Kidney (tissue), 22 donors: ENCODE measurements at places on chromosomes 4 and X. TPM values are rescaled to one million over a fixed set of nuclear protein-coding genes. Genes with fewer than 3 reads are reported as not detected.

DNA sequence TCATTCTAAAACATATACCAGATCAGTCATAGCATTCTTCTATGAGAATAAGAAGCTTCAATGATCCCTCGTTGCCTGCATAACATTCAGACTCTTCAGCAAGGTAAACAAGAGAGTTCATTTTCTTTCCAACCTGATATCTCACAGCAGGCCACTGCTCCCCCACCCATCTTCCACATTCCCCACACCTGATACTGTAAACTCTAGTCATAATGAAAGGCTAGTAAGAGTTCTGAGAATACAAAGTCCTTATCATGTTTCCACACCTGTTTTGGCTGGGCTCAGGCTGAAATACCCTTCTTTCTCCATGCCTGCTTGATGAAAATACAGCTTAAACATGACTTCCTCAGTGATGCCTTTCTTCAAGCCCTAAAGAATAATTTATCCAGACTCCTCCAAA lies 2.3 kb upstream of the AASDH start:
- H3K27me3 ChIP-seq = no peaks in the 10 kb centered on the region
- H3K27ac ChIP-seq = no peak overlapping the region
- no peak for DNase-seq
- no peaks in the 10 kb centered on the region for H3K4me1 ChIP-seq
- no peaks in the 10 kb centered on the region for H3K36me3 ChIP-seq

GRCh38 chr4:148229798-148230197 lies 212.4 kb downstream of the NR3C2 start:
- H3K4me3 ChIP-seq = no peak overlapping the region
- H3K4me1 ChIP-seq = no peaks in the 10 kb centered on the region
- no peaks in the 10 kb centered on the region for H3K36me3 ChIP-seq
- no peaks in the 10 kb centered on the region for H3K27me3 ChIP-seq

- peak; percentile 59 for DNase-seq
- peak overlapping the region; percentile 88 for H3K27ac ChIP-seq
- H3K4me3 ChIP-seq = peak overlapping the region; percentile 84
- H3K4me1 ChIP-seq = peaks cover 6% of the 10 kb centered on the region
- peaks cover 10% of the 10 kb centered on the region for H3K36me3 ChIP-seq
- no peaks in the 10 kb centered on the region for H3K27me3 ChIP-seq
These were observed 2.4 kb downstream of the SPRY1 start for GRCh38 chr4:123398853-123399626.

GRCh38 chr4:124276461-124276860 lies 436.1 kb downstream of the ANKRD50 start:
- H3K4me3 ChIP-seq = no peak overlapping the region
- H3K27ac ChIP-seq = no peak overlapping the region
- no peak for DNase-seq
- no peaks in the 10 kb centered on the region for H3K36me3 ChIP-seq
- H3K4me1 ChIP-seq = no peaks in the 10 kb centered on the region

- H3K27ac ChIP-seq = no peak overlapping the region
- DNase-seq = no peak
- no peaks in the 10 kb centered on the region for H3K27me3 ChIP-seq
- H3K4me3 ChIP-seq = no peak overlapping the region
- H3K36me3 ChIP-seq = no peaks in the 10 kb centered on the region
- no peaks in the 10 kb centered on the region for H3K4me1 ChIP-seq
These were observed 8.5 kb downstream of the MXD4 start for GRCh38 chr4:2253160-2254084.

SH3TC1 gene
- 127 TPM for total RNA-seq

GRCh38 chrX:138791551-138791950 lies 80.0 kb upstream of the FGF13 start:
- H3K36me3 ChIP-seq = no peaks in the 10 kb centered on the region
- H3K27me3 ChIP-seq = no peaks in the 10 kb centered on the region
- no peaks in the 10 kb centered on the region for H3K4me1 ChIP-seq
- no peak overlapping the region for H3K27ac ChIP-seq
- no peak overlapping the region for H3K4me3 ChIP-seq

DNA sequence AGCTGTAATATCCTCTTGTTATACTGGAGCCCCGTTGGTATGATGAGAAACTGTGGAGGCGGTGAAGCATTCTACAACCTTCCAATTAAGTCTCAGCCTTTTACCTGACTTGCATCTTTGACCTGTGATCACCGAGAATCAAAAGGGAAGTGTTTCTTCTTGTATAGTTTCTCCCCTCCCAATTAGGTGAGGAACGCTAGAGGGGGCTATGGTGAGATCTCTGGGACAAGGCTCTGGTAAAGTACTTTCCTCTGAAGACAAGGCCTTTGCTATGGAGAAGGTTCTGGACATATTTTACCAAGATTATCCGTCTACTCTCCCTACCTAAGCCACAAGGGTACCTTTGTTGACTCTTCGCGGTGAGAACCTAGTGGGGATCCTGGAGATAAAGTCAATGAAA lies 111.3 kb downstream of the CBLL2 start:
- no peak overlapping the region for H3K4me3 ChIP-seq
- no peak for DNase-seq
- no peaks in the 10 kb centered on the region for H3K4me1 ChIP-seq
- no peaks in the 10 kb centered on the region for H3K36me3 ChIP-seq
- no peak overlapping the region for H3K27ac ChIP-seq
- no peaks in the 10 kb centered on the region for H3K27me3 ChIP-seq

GRCh38 chr4:82898322-82899243 lies 2.0 kb upstream of the THAP9 start:
- DNase-seq = peak; percentile 45
- H3K36me3 ChIP-seq = peaks cover 12% of the 10 kb centered on the region
- H3K4me1 ChIP-seq = peaks cover 8% of the 10 kb centered on the region
- peak overlapping the region; percentile 92 for H3K4me3 ChIP-seq
- no peaks in the 10 kb centered on the region for H3K27me3 ChIP-seq

BCAP31 gene
- total RNA-seq = 218 TPM

KIF4A gene
- total RNA-seq = 0.35 TPM

- no peak for DNase-seq
- no peaks in the 10 kb centered on the region for H3K36me3 ChIP-seq
- no peaks in the 10 kb centered on the region for H3K27me3 ChIP-seq
- no peak overlapping the region for H3K4me3 ChIP-seq
These were observed 5.7 kb downstream of the CBLL2 start for GRCh38 chrX:22278375-22278774.

DNA sequence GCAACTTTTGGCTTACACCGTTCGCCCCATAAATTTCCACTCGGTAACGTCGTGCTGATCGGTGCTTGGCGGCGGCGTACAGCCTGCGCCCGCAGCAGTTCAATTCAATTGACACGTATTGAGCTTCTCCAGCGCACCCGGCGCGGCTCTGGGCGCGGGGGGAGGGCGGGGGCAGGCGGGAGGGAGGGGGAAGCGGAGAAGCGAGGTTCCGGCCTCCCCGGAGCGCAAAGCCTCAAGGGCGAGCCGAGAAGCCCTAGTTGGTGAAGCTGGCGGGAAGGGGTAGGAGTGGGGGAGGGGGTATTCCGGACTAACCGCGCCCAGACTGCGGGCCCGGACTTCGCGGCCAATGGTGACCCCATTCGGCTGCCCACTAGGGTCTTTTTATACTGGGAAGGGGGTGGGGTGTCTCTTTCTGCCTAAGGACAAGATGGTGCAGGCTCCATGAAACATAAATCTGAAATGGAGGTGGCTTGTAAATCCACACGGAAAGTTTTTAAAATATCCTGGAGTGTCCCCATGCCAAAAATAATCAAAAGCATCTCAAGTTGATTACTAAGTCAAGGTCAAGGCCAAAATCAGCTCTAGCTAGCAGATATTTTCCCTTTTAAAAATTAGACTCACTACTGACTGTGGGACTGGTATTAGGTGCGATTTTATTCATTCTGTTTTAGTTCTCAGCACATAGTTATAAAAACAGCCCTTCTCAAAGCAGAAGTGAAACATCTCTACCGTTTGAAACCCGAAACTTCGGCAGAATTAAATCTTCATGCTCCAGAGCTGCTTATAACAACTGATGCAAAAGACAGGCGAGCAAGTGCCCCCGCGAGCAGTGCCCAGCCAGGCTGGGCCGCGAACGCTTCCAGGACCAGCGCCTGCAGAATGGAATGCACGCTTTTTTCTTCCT lies 1.5 kb upstream of the BCOR start:
- DNase-seq = peak; percentile 60
- H3K4me1 ChIP-seq = no peaks in the 10 kb centered on the region
- H3K4me3 ChIP-seq = no peak overlapping the region
- peaks cover 6% of the 10 kb centered on the region for H3K27me3 ChIP-seq

MAGEA12 gene
- not detected for total RNA-seq
